ENCODE measurements at places on chromosomes 7 and 10. TPM values are rescaled to one million over a fixed set of nuclear protein-coding genes. Genes with fewer than 3 reads are reported as not detected.

NEBL gene
- total RNA-seq = 1.1 TPM

IRF5 gene
- 19.5 TPM for total RNA-seq

VAX1 gene
- total RNA-seq = not detected

ACTL6B gene
- not detected for total RNA-seq

SH2B2 gene
- 2.0 TPM for total RNA-seq

PNLIPRP3 gene
- total RNA-seq = not detected

DNA sequence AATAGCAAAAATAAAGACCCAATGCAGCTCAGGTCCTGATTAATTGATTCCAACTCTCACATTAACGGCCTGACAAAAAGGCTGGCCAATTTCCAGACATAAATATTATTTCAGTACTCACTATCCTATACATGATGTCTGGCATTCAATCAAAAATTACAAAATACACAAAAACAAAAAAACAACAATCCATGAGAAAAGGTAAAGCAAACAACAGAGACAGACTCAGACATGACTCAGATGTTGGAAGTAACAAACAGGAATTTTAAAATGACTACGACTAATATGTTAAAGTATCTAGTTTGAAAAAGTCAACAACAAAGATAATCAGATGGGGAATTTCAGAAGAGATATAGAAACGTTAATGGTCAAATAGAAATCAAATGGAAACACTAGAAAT lies 152.8 kb downstream of the AMPH start:
- DNase-seq = no peak

GRCh38 chr7:149713061-149713730 lies 60.2 kb downstream of the ZNF467 start:
- DNase-seq = no peak

GRCh38 chr7:74185636-74186035 lies 11.5 kb downstream of the EIF4H start:
- DNase-seq = no peak

DNA sequence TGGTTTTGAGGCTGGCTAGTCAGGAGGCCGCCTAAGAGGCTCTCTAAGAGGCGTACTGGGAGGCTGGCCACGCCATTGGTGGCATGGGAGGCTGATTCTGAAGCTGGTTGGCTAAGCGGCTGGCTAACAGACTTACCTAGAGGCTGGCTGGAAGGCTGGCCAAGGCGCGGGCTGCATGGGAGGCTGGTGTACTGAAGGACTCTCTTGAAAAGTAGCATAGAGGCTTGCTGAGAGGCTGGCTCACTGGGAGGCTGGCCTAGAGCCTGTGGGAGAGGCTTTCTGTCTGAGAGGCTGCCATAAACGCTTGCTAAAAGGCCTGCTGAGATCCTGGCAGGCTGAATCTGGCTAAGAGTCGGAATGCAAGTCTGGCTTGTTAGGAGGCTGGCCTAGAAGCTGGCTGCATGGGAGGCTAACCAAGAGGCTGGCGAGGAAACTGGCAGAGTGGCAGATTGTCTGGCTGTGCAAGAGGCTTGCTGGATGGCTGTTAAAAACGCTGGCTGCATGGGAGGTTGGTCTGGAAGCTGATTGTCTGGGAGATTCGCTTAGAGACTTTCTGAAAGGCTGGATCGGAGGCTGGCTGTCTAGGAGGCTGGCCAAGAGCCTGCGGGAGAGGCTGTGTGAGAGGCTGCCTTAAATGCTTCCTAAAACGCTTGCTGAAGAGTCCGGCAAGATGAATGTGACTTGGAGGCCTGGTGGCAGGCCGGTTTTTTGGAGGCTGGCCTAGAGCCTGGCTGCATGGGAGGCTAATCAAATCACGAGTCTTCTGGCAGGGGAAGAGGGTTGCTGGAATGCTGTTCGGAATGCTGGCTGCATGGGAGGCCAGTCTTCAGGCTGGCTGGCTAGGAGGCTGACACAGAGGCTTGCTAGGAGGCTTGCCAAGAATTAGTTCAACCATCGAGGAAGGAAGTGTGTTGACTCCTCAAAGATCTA lies 134.2 kb downstream of the OR13A1 start:
- no peak for DNase-seq

DNA sequence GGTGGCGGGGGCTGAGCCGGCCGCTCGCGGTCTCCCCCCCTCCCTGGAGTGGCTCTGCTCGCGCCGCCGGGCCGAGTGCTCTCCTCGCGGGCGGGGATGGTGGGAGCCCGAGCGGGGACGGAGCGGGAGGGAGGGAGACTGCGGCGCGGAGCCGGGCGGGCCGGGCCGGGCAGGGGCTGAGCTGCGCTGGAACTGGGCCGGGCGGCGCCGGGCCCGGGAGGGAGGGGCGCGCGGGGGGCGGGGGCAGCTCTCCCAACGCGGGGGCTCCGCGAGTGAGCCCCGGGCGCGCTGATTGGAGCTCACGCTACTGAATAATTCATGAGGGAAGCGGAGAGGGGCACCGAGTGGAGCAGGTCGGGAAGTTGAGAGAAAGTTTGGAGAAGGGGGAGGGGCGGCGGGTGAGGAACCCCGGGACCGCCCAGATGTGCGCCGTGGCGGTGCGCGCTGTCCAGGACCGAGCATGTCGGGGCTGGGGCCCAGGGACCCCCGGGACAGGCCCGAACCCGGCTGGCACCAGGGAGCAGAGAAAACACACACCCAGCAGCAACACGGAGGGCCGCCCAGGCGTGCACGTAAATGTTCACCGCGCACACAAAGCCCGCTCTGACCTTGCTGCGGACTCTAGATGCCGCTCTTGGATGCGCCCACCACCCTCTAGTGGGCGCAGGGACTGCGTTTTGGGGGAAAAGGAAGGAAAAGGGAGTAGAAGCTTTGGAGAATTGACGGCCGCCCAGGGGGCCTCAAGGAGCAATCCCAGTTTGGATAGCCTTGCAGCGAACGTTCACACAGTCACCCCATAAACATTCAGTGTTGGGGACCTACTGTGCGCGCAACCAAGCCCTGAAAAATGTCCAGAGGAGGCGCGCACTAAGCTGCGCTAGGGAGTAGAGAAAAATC lies at the start of gene EPHB4:
EPHB4 (minus strand) TSS at position 194 of the 897 bp plus-strand sequence. CDS start 493 bp downstream, outside the sequence.
- DNase-seq = no peak

Measured in natural killer cell (primary cell).